Muscle of back (tissue), 13 donors: ENCODE measurements at places on chromosomes 1 and 21. TPM values are rescaled to one million over a fixed set of nuclear protein-coding genes. Genes with fewer than 3 reads are reported as not detected.

The VCAM1 gene
- 14.7 TPM for polyA plus RNA-seq

The ERICH3 gene
- 0.16 TPM for polyA plus RNA-seq

The RIMKLA gene
- 1.0 TPM for polyA plus RNA-seq

The CLCNKA gene
- polyA plus RNA-seq, result 0.65 TPM

The NRDC gene
- polyA plus RNA-seq, result 110 TPM

The IL12RB2 gene
- 1.1 TPM for polyA plus RNA-seq

The SUMO3 gene
- 69.9 TPM for polyA plus RNA-seq

The KTI12 gene
- polyA plus RNA-seq, result 2.6 TPM

The TEX38 gene
- 0.22 TPM for polyA plus RNA-seq

The TMEM240 gene
- polyA plus RNA-seq, result 3.0 TPM

The DPT gene
- polyA plus RNA-seq, result 113 TPM

The COL9A2 gene
- 1.6 TPM for polyA plus RNA-seq

The FHAD1 gene
- polyA plus RNA-seq, result 2.5 TPM

The PRDM16 gene
- 0.55 TPM for polyA plus RNA-seq

The RBM15 gene
- 9.5 TPM for polyA plus RNA-seq
